ENCODE measurements at places on chromosomes 12 and 14.

DNA sequence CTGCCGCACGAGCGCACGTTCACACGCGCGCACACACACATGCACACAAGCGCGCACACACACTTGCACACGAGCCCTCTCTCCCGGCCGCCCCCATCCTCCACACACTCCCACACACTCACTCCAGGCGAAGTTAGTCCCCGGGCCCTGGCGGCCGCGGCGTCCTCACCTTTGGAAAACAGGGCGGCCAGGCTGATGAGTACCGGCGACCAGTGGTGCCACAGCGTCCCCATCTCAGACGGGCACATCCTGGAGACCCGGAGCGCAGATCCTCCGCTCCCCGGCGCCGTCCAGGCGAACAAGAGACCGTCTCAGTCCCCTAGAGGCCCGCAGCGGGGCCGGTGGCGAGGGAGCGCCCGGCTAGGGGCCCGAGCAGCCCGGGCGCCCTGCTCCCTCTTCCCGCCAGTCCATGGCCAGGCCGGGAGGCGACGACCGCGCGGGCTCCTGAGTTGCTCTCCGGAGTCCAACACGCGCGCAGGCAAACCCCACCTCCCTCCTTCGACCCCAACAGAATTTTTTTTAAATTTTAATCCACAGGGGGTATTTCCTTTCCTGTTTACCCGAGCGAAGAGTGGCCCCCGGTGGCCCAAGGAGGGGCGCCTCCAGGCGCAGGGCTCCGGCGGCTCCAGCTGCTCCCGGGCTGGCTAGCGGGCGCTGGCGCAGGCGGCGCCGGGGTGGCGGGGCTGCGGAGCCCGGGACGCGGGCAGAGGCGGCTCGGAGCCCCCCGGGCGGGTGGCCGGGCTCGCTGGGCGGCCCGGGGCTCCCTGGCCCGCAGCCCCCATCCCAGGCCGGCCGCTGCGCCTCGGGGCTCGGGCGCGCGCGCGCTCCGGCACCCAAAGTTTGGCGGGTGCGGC, 506 bp downstream of the TMEM132D start:
- no peak for DNase-seq

DNA sequence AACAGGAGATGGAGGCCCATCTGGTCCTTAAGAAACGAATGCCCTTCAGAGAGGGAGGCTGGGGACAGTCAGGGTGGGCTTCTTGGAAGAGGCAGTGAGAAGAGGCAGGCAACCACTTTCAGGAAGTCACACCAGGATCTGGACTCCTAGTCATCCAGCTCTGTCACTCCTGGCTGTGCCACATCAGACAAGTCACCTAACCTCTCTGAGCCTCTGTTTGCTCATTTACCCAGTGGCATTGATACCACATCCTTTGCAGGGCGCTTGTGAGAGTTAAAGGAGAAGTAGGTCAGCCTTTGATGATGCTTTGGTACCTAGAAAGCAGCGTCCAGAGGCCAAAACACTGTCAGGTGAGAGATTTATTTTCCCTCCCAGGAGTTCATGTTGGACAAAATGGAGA, 11.1 kb downstream of the CCDC197 start:
- no peak for DNase-seq

DNA sequence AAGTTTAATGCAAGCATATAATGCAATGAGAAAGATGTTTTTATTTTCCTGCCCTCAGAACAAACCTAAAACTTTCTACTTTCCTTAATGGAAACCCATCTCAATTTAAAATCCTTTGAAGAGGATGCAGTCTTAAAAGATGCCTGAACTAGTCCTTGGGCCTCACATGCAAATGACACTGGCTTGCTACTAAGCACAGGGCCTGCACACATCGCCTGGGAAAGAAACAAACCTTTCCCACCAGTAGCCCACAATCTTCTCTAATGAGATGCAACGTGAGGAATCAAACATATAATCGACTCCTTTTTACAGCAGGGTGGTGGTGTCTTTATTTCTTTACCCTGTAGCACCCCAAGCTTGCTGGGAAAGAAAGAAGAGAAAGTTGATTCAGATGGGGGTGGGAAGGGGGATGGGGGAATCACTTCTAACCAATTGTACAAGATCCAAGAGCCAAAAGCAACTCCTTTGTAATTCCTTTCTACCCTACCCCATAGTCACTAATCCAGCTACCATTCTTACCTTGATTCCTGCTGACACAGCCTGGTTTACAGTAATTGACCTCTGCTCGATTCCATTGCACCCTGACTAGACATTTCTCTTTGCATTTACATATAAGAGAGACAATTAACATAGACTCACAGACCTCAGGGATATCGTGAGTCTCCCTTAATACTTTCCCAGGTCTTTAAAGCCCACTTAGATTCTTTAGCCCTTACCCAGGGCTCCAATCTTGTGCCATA, 69.5 kb upstream of the FERMT2 start:
- no peak for DNase-seq

DNA sequence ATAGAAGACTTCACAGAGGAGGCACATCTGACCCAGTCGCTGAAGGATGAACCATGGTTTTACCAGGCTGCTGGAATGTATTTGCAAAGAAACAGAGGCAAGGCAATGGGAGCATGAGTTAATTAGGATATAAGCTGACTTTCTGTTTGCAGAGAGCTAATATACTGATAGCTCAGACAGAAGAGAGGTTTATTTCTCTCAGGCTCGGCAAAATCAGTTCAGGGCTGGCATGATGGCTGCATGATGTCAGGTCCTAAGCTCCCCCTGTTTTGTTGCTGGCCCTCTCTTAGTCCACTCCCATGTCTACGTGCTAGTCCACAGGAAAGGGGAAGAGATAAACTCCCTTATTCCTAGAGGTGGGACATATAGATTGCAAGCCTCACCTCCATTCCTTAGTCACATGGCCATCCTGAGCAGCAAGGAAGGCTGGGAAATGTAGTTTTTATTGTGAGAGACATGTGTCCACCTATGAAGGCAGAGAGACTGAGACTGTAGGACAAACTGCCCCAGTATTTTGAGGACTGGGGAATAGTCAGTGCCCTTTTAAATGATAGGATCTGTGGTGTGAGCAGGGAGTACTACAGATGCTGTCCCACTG, 224.5 kb downstream of the VRK1 start:
- no peak for DNase-seq

GRCh38 chr14:105389534-105389933, 8.8 kb upstream of the TEX22 start:
- DNase-seq, result no peak

DNA sequence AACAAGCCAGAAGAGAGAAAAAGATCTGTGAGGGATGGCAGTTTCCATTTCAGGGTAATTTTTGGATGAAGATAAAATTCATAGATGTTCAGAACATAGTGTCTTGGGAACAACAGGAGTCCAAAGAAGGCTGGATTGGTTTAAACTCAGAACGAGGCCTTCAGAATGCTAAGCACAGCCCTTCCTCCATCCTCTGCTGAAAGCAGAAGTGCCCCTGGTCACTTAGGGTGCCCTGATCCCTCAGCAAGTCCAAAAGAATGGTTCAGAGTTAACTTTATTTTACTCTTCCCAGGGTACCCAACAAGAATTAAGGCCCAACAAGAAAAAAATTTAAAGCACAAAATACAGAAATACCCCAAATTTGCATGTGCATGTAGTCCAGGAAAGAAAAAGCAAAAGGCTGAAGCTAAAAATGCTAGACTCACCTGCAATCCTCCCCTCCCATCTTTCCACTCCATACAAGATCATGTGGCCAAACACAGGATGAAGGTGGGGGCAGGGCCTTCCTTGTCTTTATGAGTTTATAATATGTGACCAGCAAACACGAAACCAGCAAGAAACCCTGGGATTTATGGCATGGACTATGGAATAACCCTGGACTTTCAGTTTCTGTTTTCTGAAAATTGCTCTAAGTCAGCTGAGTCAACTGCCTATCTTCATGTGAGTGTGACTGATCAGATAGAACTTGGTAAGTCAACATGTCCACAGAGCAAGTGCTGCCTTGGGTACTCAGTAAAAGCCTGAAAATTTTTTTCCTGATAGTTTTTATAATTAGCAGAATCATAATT, 21.2 kb downstream of the MAX start:
- DNase-seq, result peak; percentile 30

DNA sequence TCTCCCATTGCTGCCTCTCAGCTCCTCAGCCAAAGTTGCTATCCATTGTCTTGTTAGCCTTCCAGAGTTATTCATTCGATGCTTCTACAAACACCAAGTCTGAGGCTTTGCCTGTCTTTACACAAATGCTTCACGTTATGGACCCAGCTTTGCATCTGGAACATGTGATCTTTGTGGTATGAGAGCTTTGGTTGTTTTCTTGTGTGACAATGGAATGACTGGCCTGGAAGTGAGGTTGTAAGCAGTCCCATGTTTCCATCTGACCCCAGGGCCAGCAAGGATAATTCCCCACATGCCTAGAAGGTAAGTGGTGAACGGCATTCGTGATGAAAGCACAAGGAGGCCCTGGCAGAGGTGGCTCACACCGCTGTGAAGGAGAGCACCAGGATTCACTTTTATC, 866.7 kb upstream of the TMEM132C start:
- DNase-seq, result no peak
